ENCODE measurements at places on chromosomes 2 and 18.

GRCh38 chr18:36692921-36693332 is 135.9 kb downstream of the TPGS2 start:
- no peak for DNase-seq

- DNase-seq = no peak
Observed at GRCh38 chr2:42791606-42792005, 777 bp downstream of the HAAO start.

GRCh38 chr2:218043701-218044109 is 25.3 kb upstream of the RUFY4 start:
- no peak for DNase-seq

DNA sequence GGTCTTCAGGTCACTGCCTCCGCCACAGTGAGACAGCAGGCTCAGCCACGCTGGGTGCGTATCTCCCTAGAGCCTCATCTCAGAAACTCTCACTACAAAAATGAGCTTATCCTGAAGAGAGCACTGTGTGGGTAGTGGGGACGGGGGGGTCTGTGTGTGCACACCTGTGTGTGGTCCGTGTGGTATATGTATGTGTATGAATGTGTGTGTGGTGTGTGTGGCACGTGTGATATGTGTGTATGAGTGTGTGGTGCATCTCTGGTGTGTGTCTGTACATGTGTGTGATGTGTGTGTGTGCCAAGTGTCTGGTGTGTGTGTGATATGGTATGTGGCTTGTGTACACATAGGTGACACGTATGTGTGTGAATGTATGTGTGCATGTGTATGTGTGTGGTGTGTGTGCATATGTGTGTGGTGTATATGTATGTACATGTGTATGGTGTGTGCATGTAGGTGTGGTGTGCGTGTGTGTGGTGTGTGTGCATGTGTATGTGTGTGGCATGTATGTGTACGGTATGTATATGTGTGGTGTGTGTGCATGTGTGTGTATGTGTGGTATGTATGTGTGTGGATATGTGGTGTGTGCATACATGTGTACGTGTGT is 332.2 kb downstream of the EIPR1 start:
- no peak for DNase-seq

Measured in activated T-cell treated with anti-CD3 and anti-CD28 coated beads, Interleukin-2, amount 50 U/mL, for 1 hour (primary cell).